ENCODE measurements at places on chromosomes 7 and 10. TPM values are rescaled to one million over a fixed set of nuclear protein-coding genes. Genes with fewer than 3 reads are reported as not detected.

The SCART1 gene
- total RNA-seq: 0.11 TPM

The IFIT2 gene
- total RNA-seq: 0.69 TPM

The MMP21 gene
- not detected for total RNA-seq

The PRPS1L1 gene
- total RNA-seq: not detected

The PON1 gene
- not detected for total RNA-seq

DNA sequence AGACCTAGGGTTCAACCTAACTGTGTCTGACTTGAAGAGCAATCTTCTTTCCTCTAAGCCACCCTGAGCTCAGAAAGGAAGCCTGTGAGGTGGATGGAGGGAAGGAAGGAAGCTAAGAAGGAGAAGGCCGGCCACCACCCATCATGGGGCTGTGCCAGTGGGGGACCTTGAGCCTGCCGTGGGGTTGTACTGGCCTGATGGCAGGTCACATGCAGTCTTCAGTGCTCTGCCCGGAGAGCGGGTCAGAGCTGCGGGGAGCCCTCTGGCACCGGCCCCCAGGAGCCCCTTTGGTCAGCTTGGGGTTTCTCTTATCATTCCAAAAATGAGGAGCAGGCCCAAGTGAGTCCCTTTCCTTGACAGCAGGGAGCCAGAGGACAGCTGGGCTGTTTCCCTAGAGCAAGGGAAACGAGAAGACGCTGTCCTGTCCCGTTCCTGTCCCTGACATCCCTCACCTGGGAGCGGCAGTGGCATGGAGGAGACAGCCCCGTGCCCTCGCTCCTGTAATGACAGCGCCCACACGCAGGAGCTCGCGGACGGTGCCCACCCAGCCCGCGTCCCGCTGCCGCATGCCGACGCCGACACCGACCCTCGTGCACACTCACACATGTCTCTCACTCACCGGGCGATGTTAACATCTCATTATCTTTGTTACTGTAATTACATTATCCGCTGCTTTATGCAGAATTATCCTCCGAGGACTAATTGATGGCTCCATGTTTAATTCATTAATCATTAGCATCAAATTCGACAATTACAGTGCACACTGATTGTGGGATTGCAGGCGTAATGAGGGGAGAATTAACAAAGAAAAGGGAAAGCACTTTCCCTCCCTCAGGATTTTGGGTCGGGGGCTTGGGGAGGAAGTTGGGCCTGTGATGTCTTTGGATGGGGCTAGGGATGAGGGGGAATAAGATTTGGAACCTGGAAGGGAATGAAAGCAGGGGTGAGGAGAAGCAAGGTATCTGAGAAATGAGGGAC lies 31.3 kb downstream of the GBX1 start:
- no peak for DNase-seq
- no peaks in the 10 kb centered on the region for H3K27me3 ChIP-seq
- no peak overlapping the region for H3K27ac ChIP-seq
- no peak overlapping the region for H3K4me3 ChIP-seq
- H3K4me1 ChIP-seq: no peaks in the 10 kb centered on the region
- no peaks in the 10 kb centered on the region for H3K36me3 ChIP-seq

GRCh38 chr7:36348256-36348655 lies 41.4 kb upstream of the ANLN start:
- H3K27me3 ChIP-seq: no peaks in the 10 kb centered on the region
- no peaks in the 10 kb centered on the region for H3K4me1 ChIP-seq
- H3K27ac ChIP-seq: no peak overlapping the region
- H3K4me3 ChIP-seq: no peak overlapping the region
- DNase-seq: no peak
- H3K36me3 ChIP-seq: no peaks in the 10 kb centered on the region

- H3K36me3 ChIP-seq: no peaks in the 10 kb centered on the region
- H3K4me1 ChIP-seq: no peaks in the 10 kb centered on the region
- no peaks in the 10 kb centered on the region for H3K27me3 ChIP-seq
- no peak overlapping the region for H3K27ac ChIP-seq
- no peak for DNase-seq
- no peak overlapping the region for H3K4me3 ChIP-seq
Measured at GRCh38 chr10:78658645-78659597, 409.8 kb upstream of the ZMIZ1 start.

- no peaks in the 10 kb centered on the region for H3K36me3 ChIP-seq
- DNase-seq: peak; percentile 19
- no peaks in the 10 kb centered on the region for H3K27me3 ChIP-seq
Measured at GRCh38 chr7:66281678-66282590, 76.8 kb downstream of the TPST1 start.

DNA sequence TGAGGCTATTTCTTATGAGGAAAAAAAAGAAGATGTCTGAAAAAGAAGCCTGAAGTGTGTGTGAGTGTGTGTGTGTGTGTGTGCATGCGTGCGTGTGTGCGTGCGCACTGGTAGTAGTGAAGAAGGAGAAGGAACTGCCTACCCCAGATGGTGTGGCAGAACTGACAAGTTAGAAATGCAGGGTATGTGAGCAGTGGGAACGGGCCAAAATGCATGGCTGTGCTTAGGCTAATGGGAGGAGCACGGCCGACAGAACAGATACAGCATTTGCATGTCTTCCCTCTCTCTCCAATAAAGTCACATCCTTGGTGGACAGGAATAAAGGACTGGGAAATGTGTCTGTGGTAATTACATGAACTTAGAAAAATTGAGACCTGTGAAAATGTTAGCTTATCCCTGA lies 94.3 kb downstream of the IDE start:
- no peak overlapping the region for H3K4me3 ChIP-seq
- no peak overlapping the region for H3K27ac ChIP-seq
- H3K4me1 ChIP-seq: peaks cover 4% of the 10 kb centered on the region
- no peak for DNase-seq

DNA sequence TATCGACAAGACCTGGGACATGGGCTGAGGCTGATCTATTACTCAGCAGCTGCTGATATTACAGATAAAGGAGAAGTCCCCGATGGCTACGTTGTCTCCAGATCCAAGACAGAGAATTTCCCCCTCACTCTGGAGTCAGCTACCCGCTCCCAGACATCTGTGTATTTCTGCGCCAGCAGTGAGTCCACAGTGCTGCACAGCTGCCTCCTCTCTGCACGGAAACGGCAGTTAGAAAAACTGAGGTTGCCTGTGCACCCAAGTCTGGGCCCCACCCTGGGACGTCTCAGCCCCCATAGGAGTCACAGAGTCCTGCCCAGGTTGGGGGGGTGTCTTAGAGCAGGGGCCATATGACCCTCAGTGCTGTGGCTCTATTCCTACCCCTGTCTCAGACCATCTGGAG lies 167.4 kb upstream of the PRSS58 start:
- H3K27ac ChIP-seq: no peak overlapping the region
- DNase-seq: no peak
- no peaks in the 10 kb centered on the region for H3K27me3 ChIP-seq
- H3K4me3 ChIP-seq: no peak overlapping the region
- no peaks in the 10 kb centered on the region for H3K4me1 ChIP-seq

- no peak for DNase-seq
- no peaks in the 10 kb centered on the region for H3K36me3 ChIP-seq
- no peak overlapping the region for H3K4me3 ChIP-seq
- H3K27ac ChIP-seq: no peak overlapping the region
- H3K27me3 ChIP-seq: no peaks in the 10 kb centered on the region
- no peaks in the 10 kb centered on the region for H3K4me1 ChIP-seq
Measured at GRCh38 chr7:67813621-67814292, 817.1 kb downstream of the TYW1 start.

All from gastrocnemius medialis (tissue), 4 donors.